ENCODE measurements at places on chromosomes 11 and 22.
A peak's percentile ranks its signal among the peaks of the same experiment; 100 is the strongest.

- no peak for DNase-seq
Observed at GRCh38 chr11:108483163-108483562, 15.0 kb downstream of the POGLUT3 start.

- DNase-seq = no peak
Observed at GRCh38 chr11:78281511-78281910, 92.8 kb downstream of the USP35 start.

DNA sequence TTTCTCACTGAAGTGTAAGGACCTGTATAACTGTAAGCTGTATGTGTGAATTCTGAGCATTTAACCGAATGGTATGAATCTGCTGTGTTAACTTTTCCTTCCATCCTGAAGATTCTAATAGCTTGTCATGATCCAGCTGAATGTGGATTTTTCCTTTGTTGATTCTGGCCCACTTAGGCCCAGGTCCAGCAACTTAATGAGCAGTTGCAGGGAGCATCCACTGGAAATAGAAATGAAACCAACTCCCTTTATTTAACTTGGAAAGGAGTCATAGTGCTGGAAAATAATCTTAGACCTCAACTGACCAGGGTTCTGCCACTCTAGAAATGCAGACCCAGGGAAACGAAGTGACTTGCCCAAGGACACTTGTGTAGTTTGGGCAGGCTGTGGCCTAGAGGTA, 142.3 kb upstream of the MTNR1B start:
- DNase-seq = no peak

DNA sequence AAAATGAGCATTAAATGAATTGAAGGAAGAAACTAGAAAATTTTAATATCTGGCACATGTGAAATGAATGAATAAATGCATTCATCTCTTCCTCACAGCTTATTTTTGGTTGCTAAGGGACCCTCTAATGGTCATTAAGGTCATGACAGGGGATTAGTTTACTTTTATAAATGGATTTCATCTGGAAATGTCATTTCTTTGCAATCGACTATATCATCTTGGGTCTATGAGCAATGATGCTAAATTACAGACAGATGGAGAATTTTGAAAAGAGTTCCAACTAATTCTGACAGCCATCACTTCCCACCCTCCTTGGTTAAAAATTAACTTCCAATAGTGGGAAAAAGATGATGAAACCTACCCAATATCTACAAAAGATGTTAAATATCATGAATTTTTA, 98.0 kb downstream of the KIF18A start:
- no peak for DNase-seq

GRCh38 chr11:131595797-131596196, 225.4 kb downstream of the NTM start:
- DNase-seq = no peak

DNA sequence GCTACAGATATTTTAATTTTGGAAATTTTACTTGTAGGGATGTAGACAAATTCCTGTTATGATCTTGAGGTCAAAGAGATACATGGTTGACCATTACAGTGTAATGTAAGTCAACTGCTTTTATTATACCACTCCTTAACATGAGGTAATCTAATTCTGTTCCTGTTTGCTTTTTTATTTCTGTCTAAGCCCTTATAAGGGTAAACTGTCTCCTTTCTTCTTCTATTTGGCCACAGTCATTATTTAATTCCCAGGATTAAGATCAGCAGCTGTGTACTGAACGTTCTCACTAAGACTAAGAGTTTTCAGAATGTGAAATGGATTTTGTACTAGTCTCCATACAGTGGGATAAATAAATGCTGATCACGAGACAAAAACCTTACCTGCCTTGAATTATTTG, 32.8 kb downstream of the C2CD3 start:
- DNase-seq = no peak

DNA sequence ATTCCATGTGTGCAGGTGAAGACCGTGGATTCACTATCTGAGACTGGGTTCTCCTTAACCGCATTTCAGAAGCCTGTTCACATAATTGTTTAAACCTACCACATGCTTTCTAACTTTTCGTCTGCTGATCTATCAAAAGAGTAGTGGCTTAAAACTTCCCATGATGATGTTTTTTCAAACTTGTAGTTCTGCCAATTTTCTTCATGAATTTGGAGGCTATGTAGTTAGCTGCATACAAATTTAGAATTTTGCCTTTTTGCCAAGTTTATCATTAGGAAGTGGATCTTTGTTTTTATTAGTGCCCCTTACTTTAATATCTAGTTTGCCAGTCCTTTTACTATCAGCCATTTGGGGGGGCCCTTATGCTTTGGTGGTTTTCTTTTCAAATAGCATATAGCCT, 57.5 kb upstream of the PITPNB start:
- no peak for DNase-seq

DNA sequence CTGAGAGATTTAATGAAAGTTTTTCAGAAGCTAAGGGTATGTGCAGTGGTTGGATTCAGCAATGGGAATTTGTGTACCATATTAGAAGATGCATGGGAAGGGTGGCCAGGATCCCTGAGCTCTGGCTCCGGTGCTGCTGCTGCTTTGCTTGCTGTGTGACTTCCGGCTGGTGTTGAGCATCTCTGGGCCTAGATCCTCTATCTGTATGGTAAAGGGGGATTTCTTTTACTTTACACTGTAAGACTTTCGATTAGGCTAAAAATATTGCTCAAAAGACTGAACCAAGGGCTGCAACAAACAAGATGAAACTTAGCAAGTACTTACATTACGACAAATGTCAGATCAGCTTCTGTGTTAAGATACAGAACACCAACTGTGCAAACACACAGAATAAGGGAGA, 39.1 kb downstream of the XRRA1 start:
- no peak for DNase-seq

GRCh38 chr11:95187723-95188122, 43.3 kb downstream of the SESN3 start:
- DNase-seq = no peak

GRCh38 chr11:116611998-116612620, 160.7 kb downstream of the BUD13 start:
- no peak for DNase-seq

- DNase-seq = peak; percentile 74
Observed at GRCh38 chr11:128342511-128343134, 244.7 kb downstream of the ETS1 start.

DNA sequence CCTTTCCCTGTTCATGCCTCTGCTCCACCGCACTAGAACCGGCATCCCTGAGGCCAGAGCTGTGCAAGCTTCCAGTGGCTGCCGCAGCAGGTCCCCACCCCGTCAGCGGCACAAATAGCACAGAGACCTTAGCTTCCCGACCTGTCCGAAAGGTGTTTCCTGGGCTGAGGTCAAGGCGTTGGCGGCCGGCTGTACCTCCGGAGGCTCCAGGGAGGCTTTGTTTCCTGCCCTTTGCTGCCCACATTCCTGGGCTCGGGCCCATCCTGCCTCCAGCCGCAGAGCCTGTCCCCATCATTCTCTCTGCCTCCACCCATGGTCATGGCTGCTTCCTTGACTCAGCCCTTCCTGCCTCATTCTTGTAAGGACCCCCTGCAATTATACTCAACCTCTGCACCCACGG, 31.2 kb downstream of the ARHGAP8 start:
- no peak for DNase-seq

DNA sequence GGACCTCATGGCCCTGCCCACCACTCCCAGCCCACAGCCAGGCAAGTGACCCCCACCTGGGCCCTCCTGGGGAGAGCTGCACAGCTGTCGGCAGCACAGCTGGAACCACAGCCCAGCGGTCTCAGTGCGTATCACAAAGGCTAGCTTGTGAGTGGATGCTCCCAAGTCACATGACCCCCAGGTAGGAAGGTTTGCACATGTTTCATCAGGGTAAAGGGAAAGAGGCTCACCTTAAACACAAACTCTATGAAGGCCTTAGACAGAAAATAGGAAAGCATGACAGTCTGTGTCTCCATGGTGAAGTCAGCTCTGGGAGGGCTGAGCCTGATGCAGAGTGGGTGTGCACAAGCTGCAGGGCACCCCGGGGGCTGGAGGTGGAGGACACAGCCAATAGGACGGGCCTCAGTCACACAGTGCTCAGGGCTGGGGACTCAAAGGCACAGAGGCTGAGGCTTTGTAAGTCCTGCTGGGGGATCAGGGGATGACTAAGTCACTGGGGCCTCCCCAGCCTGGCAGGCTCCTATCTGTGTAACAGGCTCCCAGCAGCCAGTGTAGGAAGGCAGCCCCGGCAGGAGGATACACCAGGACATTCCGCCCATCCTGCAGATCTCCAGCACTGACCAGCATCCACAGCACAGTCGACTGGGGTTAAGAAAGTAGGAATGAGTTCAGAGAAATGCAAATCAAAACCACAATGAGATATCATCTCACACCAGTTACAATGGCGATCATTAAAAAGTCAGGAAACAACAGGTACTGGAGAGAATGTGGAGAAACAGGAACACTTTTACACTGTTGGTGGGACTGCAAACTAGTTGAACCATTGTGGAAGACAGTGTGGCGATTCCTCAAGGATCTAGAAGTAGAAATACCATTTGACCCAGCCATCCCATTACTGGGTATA, 22.0 kb downstream of the CELSR1 start:
- no peak for DNase-seq

DNA sequence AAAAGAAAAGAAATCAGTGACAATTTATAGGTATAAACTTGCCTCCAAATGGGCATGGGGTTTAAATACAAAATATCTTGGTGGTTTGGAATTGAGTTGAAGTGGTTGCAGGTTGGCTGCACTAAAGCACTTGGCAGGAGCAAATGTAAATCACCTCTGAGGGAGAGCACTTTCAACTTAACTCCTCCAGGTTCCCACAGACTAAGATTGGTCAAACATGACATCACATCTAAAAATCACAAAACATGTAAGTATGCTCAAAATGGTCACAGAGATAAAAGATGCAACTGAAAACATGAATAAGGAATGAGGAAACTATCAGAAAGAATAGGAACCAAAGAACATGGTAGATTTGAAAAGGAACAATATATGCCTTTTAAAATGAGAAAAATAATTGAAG, 12.3 kb upstream of the SHANK3 start:
- no peak for DNase-seq

GRCh38 chr22:34414467-34415440, 494.5 kb upstream of the LARGE1 start:
- DNase-seq = no peak
